CD4-positive, CD25-positive, alpha-beta regulatory T cell (primary cell): ENCODE measurements at places on chromosomes 2 and 18.

DNA sequence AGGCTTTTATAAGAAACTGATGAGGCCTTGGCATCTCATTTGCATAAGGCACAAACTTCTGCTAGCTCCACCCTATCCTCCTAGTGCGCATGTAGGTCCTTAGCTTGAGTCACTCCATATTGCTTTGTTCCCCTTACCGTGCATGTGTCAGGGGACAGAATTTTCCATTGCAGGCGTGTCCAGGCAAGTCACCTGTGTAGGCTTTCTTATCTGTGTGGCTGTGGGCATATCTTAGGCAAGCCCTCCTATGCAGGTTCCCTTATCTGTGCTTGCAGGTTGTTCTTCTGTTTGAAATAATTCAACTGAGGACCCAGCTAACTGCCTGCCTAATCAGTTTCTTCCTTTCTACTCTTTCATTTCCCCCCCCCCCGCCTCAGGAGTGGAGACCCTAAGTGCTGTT is 63.3 kb upstream of the CDCA7 start:
- H3K27ac ChIP-seq: no peak overlapping the region
- DNase-seq: no peak
- H3K27me3 ChIP-seq: no peaks in the 10 kb centered on the region
- H3K36me3 ChIP-seq: no peaks in the 10 kb centered on the region
- no peak overlapping the region for H3K4me3 ChIP-seq

DNA sequence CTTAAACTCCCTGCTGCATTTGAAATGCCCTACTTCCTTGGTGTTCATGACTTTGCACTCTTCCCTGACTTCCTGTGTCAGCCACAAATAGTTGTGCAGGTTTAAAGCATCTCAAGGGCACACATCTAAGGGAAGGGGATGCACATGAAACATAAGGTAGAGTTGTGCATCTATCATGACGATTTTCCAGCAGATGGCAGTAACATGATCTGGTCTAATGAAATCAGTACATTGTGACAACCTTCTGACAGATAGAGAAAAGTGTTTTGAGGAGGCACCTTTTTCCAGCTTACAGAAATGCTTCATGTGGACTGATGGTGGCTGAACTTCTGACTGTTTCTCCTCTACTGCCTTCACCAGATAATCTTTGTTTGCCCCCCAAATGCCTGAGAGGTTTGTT is 238.9 kb downstream of the XIRP2 start:
- H3K36me3 ChIP-seq: no peaks in the 10 kb centered on the region
- no peak overlapping the region for H3K4me3 ChIP-seq
- H3K4me1 ChIP-seq: no peaks in the 10 kb centered on the region
- H3K27me3 ChIP-seq: no peaks in the 10 kb centered on the region
- DNase-seq: no peak

GRCh38 chr2:7887441-7887840 is 794.4 kb upstream of the ID2 start:
- DNase-seq: no peak
- H3K4me3 ChIP-seq: no peak overlapping the region
- H3K36me3 ChIP-seq: no peaks in the 10 kb centered on the region
- peaks cover 3% of the 10 kb centered on the region for H3K27me3 ChIP-seq
- H3K27ac ChIP-seq: no peak overlapping the region
- no peaks in the 10 kb centered on the region for H3K4me1 ChIP-seq

DNA sequence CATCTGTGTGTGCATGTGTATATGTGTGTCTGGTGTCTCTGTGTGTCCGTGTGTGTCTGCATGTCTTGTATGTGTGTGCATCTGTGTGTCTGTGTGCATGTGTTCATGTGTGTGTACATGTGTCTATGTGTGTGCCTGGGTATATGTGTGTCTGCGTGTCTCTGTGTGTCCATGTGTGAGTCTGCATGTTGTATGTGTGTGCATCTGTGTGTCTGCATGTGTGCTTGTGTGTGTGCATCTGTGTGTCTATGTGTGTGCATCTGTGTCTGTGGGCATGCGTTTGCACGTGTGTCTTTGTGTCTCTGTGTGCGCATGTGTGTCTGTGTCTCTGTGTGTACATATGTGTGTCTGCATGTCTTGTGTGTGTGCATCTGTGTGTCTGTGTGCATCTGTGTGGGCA is 207.7 kb downstream of the TNS1 start:
- no peak overlapping the region for H3K27ac ChIP-seq
- H3K36me3 ChIP-seq: no peaks in the 10 kb centered on the region
- no peak for DNase-seq

DNA sequence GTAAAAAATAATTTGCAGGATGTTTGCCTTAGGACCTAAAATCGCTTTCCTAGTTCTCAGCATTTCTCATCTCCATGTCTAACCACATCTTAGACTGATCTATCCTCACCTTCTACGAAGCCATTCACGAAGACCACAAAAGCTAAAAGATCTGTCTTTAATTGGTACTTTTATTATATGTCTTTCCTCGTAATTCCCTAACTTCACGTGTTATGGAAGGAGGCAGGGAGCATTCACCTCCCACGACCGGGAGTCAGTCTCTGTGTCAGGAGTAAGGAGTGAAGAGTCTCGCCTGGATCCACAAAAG is 1.6 kb downstream of the DLGAP1 start:
- H3K4me3 ChIP-seq: peak overlapping the region; percentile 34
- peaks cover 4% of the 10 kb centered on the region for H3K27me3 ChIP-seq
- no peaks in the 10 kb centered on the region for H3K36me3 ChIP-seq

- H3K27ac ChIP-seq: no peak overlapping the region
- H3K4me3 ChIP-seq: no peak overlapping the region
- no peaks in the 10 kb centered on the region for H3K27me3 ChIP-seq
Observed at GRCh38 chr2:60414495-60415138, 138.8 kb downstream of the BCL11A start.

- H3K4me1 ChIP-seq: peaks cover 37% of the 10 kb centered on the region
- no peak overlapping the region for H3K4me3 ChIP-seq
- H3K36me3 ChIP-seq: no peaks in the 10 kb centered on the region
- no peak overlapping the region for H3K27ac ChIP-seq
Observed at GRCh38 chr2:170711196-170711773, 3.9 kb upstream of the SP5 start.

GRCh38 chr18:68722821-68723220 is 7.9 kb upstream of the TMX3 start:
- peaks cover 5% of the 10 kb centered on the region for H3K4me1 ChIP-seq
- no peak overlapping the region for H3K27ac ChIP-seq
- no peak overlapping the region for H3K4me3 ChIP-seq
- no peaks in the 10 kb centered on the region for H3K27me3 ChIP-seq
- DNase-seq: no peak

GRCh38 chr18:3790703-3791102 is 340.7 kb downstream of the TGIF1 start:
- H3K4me3 ChIP-seq: no peak overlapping the region
- no peak for DNase-seq
- no peaks in the 10 kb centered on the region for H3K4me1 ChIP-seq
- no peaks in the 10 kb centered on the region for H3K27me3 ChIP-seq
- H3K36me3 ChIP-seq: no peaks in the 10 kb centered on the region

GRCh38 chr2:28926847-28927246 is 32.4 kb downstream of the WDR43 start:
- no peak overlapping the region for H3K4me3 ChIP-seq
- DNase-seq: no peak
- peaks cover 92% of the 10 kb centered on the region for H3K36me3 ChIP-seq
- H3K4me1 ChIP-seq: no peaks in the 10 kb centered on the region
- no peak overlapping the region for H3K27ac ChIP-seq
